ENCODE measurements at places on chromosomes 2 and 18.

DNA sequence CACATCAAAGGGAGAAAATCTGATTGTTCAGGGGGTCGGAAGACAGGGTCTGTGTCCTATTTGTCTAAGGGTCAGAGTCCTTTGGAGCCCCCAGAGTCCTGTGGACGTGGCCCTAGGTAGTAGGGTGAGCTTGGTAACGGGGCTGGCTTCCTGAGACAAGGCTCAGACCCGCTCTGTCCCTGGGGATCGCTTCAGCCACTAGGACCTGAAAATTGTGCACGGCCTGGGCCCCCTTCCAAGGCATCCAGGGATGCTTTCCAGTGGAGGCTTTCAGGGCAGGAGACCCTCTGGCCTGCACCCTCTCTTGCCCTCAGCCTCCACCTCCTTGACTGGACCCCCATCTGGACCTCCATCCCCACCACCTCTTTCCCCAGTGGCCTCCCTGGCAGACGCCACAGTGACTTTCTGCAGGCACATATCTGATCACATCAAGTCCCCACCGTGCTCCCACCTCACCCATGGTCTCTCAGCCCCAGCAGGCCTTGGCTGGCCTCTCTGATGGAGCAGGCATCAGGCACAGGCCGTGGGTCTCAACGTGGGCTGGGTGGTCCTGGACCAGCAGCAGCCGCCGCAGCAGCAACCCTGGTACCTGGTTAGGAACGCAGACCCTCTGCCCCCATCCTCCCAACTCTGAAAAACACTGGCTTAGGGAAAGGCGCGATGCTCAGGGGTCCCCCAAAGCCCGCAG, 3.8 kb downstream of the PROC start:
- no peak for DNase-seq

- no peak for DNase-seq
These were observed 43.0 kb downstream of the RAD51AP2 start for GRCh38 chr2:17475286-17475685.

DNA sequence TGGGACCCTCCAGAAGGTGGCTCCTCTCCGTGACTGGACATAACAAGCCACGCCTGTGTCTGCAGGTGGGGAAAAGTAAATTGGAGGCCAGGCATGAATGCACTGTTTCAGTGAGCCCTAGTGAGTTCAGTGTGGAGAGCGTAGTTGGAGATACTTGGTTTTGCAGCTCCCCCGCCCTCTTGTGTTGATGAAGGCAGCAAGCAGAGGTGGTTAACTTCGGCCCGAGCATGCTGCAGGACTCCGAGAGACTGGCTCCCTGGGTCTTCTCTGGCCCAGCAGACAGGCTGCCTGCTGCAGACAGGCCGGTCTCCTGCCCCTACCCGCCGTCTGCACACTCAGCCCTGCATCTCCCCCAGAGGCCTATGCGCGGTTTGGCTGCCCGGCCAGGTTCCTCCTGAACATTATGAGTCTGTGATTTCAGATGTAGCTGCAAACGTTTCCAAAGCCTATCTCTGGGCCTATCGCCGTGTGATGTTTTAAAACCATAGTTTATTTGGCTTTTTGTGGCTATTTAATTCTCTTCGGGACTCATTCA, 102.4 kb downstream of the LDLRAD4 start:
- DNase-seq, result no peak

DNA sequence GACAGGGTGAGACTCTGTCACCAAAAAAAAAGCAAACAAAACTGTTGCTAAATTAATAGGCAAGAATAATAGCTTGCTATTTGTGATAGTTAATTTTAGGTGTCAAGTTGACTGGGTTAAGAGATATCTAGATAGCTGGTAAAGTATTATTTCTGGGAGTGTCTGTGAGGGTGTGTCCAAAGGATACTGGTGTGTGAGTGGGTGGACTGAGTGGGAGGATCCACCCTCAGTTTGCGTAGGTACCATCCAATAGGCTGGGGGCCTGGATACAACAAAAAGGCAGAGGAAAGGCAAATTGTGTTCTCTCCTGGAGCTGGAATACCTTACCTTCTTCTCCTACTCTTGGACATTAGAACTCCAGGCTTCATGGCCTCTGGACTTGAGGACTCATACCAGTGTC, 15.0 kb downstream of the DUSP11 start:
- no peak for DNase-seq

GRCh38 chr2:196244966-196245365, 73.6 kb upstream of the STK17B start:
- no peak for DNase-seq

DNA sequence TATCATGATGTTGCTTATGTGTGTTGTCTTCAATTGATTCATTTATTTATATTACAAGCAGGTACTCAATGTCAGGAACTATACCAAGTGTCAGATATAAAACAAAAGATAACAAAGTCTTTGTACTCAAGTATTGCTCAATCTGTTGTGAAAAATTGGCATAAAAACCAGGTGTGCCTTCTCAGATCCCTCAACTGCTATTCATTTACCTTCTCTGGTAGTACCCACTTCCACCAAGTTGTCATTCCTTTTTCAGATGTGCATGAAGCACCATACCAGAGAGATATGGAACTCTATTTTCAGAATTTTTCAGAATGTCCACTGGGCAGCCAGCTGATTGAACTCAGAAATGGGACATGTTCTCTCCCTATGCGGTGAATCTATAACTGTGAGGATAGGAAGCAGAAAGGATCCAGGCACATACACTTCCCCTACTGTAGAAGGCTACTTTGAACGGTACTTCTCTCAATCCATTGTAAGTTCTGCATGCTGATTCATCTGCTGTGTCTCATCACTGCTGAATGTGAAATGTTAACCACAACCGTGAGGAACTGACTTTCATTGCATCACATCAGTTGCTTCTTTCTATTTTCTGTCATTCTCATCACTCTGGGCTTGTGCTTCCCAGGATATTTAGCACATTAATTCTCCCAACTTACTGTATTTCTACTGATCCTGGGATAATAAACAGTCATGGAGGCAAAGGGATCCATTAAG, 1621.3 kb downstream of the SUCLG1 start:
- DNase-seq, result no peak

GRCh38 chr2:66535574-66536289, 100.8 kb downstream of the MEIS1 start:
- DNase-seq, result no peak

- no peak for DNase-seq
These were observed 112.7 kb upstream of the NPAS2 start for GRCh38 chr2:100707016-100707947.

DNA sequence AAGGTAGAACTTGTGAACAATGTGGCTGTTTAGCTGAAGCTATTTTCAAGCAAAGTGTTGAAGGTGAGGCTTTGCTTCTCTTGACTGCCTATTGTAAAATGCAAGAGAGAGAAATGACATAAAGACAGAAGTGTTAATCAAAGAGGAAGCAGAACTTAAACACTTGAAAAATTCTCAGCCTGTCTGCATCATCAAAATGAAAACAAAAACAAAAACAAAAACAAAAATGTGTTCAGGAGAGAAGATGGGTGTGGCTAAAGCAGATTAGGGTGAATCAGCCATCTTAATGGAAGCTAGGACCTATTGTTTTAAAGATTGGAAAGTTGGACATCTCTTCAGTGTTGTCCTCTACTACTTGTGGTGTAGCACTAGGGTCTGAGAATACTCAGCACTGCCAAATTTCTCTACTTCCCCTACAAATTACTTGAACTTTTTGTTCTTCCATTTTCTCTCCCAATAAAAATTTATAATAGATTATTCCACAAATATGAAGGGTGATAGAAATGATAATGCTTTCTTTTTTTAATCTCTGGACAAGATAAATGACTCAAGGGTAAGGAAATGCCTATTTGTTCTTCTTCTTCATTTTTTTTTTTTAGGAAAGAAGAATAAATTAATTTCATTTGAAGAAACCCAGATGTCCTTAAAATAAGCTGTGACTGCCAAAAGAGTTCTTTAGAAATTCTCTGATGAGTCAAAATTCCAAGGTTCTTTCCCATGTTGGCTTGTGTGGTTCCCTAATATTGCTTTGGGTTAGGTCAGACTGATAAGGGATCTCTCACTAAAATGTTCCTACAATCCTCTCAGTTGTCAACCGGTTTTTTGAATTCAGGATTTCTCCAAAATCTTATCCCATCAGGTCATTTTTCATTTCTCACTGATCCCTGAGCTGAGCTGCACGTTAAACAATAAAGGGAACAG, 571.2 kb upstream of the ZEB2 start:
- no peak for DNase-seq

DNA sequence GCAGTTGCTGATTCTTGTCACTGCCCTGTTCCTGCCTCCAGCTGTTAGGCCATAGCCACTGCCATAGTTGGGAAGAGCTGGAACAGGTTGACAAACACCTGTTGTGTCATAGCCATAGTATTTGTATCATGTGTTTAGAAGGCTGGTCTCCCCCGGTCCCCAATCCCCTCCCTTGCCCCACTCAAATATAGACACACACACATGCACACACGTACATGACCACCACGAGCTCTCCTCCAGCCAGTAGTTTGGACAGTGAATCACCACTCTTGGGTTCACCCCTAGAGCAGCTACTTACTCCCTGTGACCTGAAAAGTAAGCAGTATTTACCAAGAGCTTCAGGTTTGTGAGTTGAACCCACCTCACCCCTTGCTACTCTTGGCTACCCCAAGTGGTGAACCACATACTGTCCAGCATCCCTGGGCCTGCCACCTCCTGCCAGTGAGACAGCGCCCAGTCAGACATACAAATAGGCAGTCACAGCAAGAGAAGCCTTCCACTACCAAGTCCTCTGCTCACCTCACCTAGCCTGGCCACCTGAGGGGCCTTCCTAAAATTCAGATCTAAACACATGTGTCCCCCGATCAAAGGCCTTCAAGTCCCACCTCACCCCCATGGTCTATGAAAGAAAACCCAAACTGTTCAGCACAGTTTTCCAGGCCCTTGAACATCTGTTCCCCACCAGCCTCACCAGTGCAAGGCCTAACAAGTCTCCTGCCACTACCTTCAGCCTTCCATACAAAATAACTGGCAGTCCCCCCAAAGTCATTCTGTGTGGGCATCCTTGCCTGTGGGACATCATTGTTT, 7.1 kb downstream of the PCBP1 start:
- no peak for DNase-seq

DNA sequence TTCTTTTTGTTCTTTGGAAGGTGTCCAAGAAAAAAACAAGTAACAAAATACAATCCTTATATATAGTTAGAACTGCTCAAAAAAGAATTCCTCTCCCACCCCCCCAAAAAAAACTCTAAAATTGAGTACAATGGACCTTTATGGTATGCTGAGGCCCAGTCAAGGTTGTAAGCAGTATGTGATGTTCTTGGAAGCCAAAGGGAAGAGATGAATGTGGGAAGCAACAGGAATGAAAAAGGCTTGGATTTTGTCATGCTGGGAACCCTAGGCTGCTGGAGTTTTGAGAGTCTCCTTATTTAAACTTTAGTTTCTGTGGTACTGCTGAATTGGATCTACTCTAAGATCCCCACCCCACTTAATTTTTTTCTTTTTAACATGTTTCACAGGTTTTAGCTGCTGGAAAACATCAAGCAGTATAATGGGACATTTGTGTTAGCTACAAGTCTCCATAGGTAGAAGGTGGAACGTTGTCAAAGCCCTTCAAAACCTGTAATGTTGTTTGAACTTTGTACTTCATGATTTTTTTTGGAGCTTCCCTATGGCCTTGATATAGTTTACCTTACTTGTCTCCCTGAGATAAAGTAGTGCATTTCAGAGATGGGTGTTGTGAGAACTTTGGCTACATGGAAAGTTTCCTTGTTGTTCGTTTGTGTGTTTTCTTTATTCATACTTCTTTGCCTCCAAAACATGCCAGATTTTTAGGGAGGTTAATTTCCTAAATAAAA, 57.7 kb downstream of the PHLPP1 start:
- DNase-seq, result no peak

DNA sequence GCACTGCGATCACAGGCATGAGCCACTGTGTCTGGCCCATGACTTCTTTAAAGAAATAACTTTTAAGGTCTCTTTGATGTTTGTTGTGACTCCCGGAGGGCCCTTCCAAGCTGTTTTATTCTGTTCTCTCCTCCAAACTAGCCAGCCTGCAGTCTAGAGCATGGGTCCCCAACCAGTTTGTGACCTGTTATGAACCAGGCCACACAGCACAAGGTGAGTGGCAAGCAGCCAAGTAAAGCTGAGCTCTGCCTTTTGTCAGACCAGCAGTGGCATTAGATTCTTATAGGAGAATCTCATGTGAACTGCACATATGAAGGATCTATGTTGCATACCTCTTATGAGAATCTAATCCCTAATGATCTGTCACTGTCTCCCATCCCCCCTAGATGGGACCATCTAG, 223.9 kb upstream of the RGPD4 start:
- no peak for DNase-seq

- DNase-seq, result no peak
These were observed 9.4 kb upstream of the SERPINB7 start for GRCh38 chr18:63765837-63766236.

DNA sequence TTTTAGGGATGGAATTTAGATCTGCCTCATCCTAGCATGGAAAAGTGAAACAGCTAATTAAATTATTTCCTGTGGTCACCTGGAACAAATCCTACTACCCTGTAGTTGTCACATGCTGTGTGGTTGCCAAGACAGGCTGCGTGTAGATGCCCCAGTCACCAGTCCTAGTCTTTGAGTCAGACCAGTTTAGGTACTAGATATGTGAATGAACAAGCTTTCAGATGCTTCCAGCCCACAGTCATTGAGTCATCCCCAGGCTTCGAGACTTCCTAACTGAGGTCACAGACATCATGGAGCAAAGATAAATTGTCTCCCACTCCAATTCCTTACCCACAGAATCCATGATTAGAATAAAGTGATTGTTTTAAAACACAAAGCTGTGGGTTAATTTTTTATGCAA, 35.8 kb upstream of the GRB14 start:
- no peak for DNase-seq

DNA sequence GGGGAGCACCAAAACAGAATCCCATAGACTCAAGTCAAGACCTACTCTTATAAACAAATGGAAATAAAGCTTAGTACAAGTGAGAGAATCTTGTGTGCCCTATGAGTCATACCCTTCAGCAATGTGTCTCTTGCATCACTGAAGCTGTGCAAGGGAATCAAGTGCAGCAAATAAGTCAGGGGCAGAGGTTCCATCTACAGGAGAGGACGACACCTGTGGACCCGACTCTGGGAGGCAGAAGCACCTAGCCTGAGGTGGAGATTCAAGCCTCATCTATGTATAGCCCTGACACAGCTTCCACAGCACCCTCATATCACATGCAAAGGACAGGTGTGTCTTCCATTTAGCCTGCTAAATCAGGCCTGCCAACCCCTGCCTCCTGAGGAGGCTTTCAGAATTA, 298.2 kb downstream of the CNTNAP5 start:
- DNase-seq, result no peak

GRCh38 chr2:1743396-1744150, 742 bp downstream of the PXDN start:
- no peak for DNase-seq
